Psoas muscle (tissue), 8 donors: ENCODE measurements at places on chromosomes 3 and 15. TPM values are rescaled to one million over a fixed set of nuclear protein-coding genes. Genes with fewer than 3 reads are reported as not detected.
A peak's percentile ranks its signal among the peaks of the same experiment; 100 is the strongest.

The NR1I2 gene
- total RNA-seq = not detected

GRCh38 chr3:69082361-69082760 lies 2.2 kb upstream of the UBA3 start:
- DNase-seq = no peak

- no peak for DNase-seq
These were observed 14.2 kb upstream of the CAND2 start for GRCh38 chr3:12782172-12782815.

The CHST2 gene
- total RNA-seq = 1.8 TPM

DNA sequence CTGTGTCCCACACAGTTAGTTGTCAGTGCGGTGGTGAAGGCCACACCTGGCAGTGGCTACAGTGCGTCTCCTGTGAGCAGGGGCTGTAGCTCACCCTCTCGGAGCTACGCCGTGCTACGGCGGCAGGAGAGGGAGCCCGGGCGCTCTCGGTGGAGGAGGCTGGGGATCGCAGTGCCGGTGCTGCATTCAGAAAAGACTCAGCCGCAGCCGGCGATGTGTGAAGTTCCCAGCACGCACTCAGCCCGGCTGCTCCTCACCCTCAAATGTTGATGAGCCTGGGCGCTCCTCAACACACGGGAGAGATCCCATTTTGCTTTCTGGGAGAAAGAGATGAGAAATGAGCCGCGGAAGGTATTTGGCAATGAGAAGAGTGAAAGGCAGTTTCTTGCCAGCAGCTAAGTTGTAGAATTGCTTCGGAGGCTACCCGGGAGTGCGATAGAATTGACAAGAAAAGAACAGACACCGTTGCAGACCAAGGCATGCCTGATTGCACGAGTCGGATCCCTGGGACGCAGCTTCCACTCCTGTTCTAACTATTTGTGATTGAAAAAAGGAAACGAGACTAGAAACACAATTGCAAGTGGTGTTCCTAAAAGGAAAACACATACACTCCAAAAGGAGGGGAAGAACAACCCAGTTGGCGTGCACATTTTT lies at the start of gene UNC13C:
TSS of gene UNC13C (plus strand) at position 189 of the 654 bp plus-strand sequence. CDS start 34,463 bp downstream, outside the sequence.
- peak; percentile 75 for DNase-seq

The HACD2 gene
- 6.6 TPM for total RNA-seq

The CAMP gene
- total RNA-seq = not detected

DNA sequence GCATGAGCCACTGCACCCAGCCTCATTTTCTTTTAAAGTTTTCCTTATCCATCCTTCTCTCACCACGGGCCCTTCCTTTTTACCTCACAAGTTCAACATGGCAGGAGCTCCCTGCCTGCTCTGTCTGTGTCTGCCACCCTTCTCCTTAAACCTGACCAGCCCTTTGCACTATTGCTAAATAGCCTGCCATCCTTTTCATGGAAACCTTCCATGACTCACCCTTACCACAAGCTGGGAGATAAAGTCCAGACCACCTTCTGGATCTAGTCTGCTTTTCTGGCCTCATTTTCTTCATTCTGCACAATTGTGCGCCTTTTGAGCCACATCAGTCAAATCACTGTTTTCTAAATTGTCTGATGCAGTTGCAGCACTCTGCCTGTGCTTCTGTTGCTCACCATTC lies 8.9 kb downstream of the PARP14 start:
- no peak for DNase-seq

- DNase-seq = no peak
These were observed 24.0 kb upstream of the STARD5 start for GRCh38 chr15:81347910-81348309.

GRCh38 chr3:30350011-30350410 lies 256.4 kb upstream of the TGFBR2 start:
- no peak for DNase-seq

DNA sequence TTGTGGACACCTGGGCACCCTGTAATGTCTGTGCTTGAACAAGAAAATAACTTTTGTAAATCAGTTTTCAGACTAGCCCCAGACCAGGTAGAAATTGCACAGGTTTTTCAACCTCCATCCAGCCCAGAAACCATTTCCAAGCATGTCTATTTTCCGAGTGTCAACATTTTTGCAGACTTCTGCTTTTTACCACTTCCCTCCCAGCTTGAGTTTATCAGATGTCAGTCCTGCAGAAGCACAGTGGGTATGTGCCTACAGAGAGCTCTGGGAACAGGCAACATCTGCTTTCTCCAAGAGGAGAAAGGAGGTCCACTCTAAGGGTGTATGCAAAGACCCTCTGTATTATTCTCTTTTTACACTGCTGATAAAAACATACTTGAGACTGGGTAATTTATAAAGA lies 83.9 kb downstream of the LRRK1 start:
- no peak for DNase-seq

DNA sequence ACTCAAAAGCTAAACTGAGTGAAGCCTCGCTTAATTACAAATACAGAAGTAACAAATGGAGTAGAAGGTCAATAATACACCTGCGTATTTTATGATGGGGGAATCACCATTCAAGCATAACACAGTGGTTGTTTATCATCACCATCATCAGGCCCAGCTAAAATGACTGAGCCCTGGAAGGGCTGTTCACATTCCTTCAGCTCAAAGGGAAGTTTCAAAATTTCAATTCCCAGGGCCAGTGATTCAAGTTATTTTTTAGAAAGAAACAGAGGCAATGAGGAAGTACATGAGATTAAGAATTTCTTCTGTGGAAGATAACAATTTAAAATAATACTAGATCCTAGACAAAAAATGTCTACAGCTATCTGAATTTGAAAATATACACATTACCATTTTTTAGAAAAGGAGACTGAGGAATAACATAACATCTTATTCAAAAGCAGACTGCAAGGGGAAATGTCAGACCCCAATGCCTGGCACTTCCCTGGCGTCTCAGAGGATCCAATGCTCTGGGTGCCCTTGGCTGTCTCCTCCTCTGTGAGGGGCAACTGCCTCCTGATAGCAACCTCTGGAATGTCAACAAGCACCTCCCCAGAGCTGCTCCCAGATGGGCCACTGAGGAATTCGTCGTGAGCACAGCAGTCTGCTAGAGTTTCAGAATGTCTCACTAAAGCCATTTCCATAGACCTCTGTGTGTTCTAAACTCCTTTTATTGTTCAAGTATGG lies 22.8 kb downstream of the EHD4 start:
- no peak for DNase-seq

The CFAP100 gene
- total RNA-seq = not detected

DNA sequence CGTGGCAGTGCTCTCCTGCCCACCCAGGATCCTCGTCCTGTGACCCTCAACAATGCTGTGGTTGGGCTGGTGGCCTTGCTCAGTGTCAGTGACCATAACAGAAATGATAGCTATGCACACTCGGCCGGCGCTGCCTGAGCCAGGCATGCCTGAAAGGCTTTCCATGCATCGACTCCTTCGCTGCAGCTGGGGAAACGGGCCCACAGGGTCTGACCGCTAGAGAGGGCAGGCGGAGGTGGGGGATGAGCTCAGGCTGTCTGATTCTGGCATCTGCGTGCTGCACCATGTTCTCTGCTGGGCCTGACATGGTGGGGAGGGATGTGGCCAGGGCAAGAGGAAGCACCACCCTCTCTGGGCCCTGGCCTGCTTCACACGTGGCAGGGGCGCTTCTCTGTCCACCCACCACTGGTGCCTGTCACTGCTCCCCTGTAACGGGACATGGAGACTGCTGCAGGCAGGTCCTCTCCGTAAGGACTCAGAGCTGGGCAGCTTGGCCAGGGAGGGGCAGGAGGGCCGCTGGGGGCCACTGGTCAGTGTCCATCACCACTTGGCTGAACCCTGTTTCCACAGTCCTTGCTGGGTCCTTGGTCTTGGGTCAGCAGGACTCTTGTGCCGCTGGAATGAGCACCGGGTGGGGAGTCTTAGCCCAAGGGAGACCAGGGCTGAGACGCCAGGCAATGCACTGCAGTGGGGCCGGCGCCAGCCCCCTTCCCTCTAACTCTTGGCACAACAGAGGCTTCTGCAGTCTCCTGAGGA lies 64.1 kb upstream of the RPL32 start:
- no peak for DNase-seq

GRCh38 chr3:126208606-126209256 lies 28.3 kb upstream of the ALDH1L1 start:
- DNase-seq = peak; percentile 84
